GM23338 (cell line): ENCODE measurements at places on chromosomes 2 and 18.

GRCh38 chr2:239212929-239213642 lies 187.7 kb downstream of the HDAC4 start:
- peak overlapping the region; percentile 39; the same call in 1 of the 2 replicates for H3K27ac ChIP-seq
- DNase-seq = no peak
- H3K4me1 ChIP-seq = peaks cover 34% of the 10 kb centered on the region
- no peak overlapping the region for H3K4me3 ChIP-seq

DNA sequence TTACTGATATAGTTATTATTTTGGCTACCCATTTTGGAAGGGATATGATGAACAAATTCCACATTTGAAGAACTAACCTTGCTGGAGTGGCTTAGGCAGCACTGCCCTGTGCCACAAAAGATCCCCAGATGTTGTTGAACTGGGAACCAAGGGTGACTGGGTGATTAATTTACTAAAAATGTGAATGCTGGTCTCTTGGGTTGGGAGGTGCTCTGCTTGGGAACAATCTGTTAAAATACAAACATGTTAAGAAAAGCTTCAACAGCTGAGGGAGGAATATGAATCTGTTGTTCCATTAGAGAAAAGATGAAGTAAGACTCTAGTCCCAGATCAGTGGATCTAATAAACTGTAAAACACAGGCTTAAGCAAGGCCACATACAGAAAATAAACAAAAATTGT lies 1860.1 kb downstream of the SUCLG1 start:
- DNase-seq = no peak
- H3K4me1 ChIP-seq = no peaks in the 10 kb centered on the region; the same call in 1 of the 2 replicates
- no peak overlapping the region for H3K4me3 ChIP-seq
- H3K36me3 ChIP-seq = no peaks in the 10 kb centered on the region

- no peak overlapping the region for H3K27ac ChIP-seq
- no peaks in the 10 kb centered on the region; the same call in 1 of the 2 replicates for H3K36me3 ChIP-seq
- H3K4me1 ChIP-seq = no peaks in the 10 kb centered on the region
- no peak for DNase-seq
Measured at GRCh38 chr2:126496493-126496892, 159.5 kb upstream of the GYPC start.

- H3K27me3 ChIP-seq = no peaks in the 10 kb centered on the region
- DNase-seq = no peak
- no peak overlapping the region for H3K27ac ChIP-seq
- no peaks in the 10 kb centered on the region for H3K36me3 ChIP-seq
- H3K4me1 ChIP-seq = no peaks in the 10 kb centered on the region
- no peak overlapping the region for H3K4me3 ChIP-seq
Measured at GRCh38 chr18:13375302-13376255, 157.0 kb downstream of the LDLRAD4 start.

DNA sequence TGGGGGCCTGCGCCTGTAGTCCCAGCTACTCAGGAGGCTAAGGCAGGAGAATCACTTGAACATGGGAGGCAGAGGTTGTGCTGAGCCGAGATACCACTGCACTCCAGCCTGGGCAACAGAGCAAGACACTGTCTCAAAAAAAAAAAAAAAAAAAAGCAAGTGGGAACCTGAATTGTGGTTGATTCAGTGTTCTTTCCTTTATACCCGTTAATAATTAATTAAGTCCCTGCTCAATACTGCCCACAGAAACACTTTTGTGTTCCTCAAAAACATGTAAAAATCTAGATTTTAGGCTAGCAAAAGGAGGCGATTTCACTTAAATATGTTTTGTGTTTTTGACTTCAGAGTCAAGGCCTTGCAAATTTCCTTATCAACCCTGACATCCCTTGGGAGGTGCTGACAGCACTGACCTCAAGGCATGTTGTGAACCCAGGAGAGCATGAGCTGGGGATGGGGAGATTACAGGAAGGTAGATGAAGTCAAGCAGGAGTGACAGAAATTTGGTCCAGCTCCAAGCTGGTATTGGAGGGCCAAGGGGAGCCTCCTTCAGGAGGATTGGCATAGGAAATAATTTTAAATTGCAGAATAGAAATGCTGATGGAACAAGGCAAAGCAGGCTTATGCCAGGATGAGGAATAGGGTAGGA lies 89.0 kb upstream of the PNPT1 start:
- no peaks in the 10 kb centered on the region for H3K36me3 ChIP-seq
- H3K27me3 ChIP-seq = no peaks in the 10 kb centered on the region
- no peaks in the 10 kb centered on the region for H3K4me1 ChIP-seq
- no peak for DNase-seq

DNA sequence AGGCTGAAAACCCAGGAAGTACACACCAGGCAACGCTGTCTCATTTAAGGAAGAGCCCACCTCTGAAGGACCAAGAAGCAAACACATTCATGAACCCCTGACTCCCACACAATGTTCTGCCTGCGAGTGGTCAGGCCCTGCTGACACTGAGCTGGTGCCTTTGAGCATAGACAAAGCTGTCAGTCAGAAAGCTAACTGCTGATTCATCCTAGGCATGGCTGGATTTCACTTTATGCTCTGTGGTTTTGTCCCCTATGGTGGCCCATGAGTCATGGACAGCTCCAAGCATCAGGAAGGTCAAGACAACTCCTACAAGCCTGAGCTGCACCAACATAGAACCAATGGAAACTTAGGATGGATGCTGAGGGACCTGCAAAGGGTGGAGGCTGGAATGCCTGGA lies 78.9 kb downstream of the UXS1 start:
- H3K4me1 ChIP-seq = peaks cover 18% of the 10 kb centered on the region
- no peak overlapping the region for H3K4me3 ChIP-seq
- no peaks in the 10 kb centered on the region for H3K27me3 ChIP-seq
- no peak overlapping the region for H3K27ac ChIP-seq
